ENCODE measurements at places on chromosomes 2 and 18. TPM values are rescaled to one million over a fixed set of nuclear protein-coding genes. Genes with fewer than 3 reads are reported as not detected.

- no peaks in the 10 kb centered on the region for H3K4me1 ChIP-seq
- H3K36me3 ChIP-seq: no peaks in the 10 kb centered on the region
- no peak for DNase-seq
Measured at GRCh38 chr2:180873219-180873618, 107.2 kb upstream of the UBE2E3 start.

- H3K4me1 ChIP-seq: peaks cover 28% of the 10 kb centered on the region
- no peak for DNase-seq
- no peak overlapping the region for H3K27ac ChIP-seq
Measured at GRCh38 chr2:120548627-120549608, 186.8 kb upstream of the GLI2 start.

GRCh38 chr2:181904022-181904632 is 12.6 kb downstream of the ITPRID2 start:
- H3K4me1 ChIP-seq: peaks cover 59% of the 10 kb centered on the region
- no peaks in the 10 kb centered on the region for H3K27me3 ChIP-seq
- no peak overlapping the region for H3K27ac ChIP-seq
- no peak for DNase-seq
- H3K4me3 ChIP-seq: no peak overlapping the region
- peaks cover 44% of the 10 kb centered on the region for H3K36me3 ChIP-seq

GRCh38 chr2:222707102-222707688 is 35.7 kb downstream of the MOGAT1 start:
- no peak for DNase-seq
- no peaks in the 10 kb centered on the region for H3K27me3 ChIP-seq
- H3K4me1 ChIP-seq: peaks cover 40% of the 10 kb centered on the region
- H3K27ac ChIP-seq: no peak overlapping the region

DNA sequence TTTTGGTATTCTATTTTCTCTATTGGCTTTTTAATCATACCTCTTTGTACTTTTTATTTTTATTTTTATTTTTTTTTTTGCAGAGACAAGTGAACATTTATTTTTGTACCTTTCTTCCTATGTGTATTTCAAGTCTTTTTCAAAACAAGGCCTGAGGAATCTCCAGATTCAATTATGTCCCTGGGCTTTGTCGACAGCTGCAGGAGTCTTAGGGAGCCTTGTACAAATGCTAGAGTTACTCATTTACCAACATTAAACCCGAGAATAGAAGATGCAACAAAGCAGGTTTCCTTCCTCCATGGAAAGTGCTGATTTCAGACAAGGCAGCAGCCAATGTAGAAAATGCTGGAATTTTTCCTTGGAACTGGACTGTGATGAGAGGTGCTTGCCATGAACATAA is 242.8 kb downstream of the TNS1 start:
- no peak overlapping the region for H3K27ac ChIP-seq
- H3K27me3 ChIP-seq: no peaks in the 10 kb centered on the region
- peaks cover 23% of the 10 kb centered on the region for H3K36me3 ChIP-seq
- H3K4me3 ChIP-seq: no peak overlapping the region
- peaks cover 7% of the 10 kb centered on the region for H3K4me1 ChIP-seq

GRCh38 chr2:217835931-217836891 is 166.6 kb downstream of the TNS1 start:
- H3K4me1 ChIP-seq: peaks cover 100% of the 10 kb centered on the region
- peak overlapping the region; percentile 89 for H3K27ac ChIP-seq
- DNase-seq: peak; percentile 96
- H3K4me3 ChIP-seq: no peak overlapping the region
- H3K27me3 ChIP-seq: no peaks in the 10 kb centered on the region

GRCh38 chr2:218880859-218881594 is 375 bp downstream of the WNT10A start:
- H3K27ac ChIP-seq: no peak overlapping the region
- no peaks in the 10 kb centered on the region for H3K36me3 ChIP-seq
- DNase-seq: no peak
- H3K4me1 ChIP-seq: peaks cover 19% of the 10 kb centered on the region
- peak overlapping the region; percentile 37 for H3K4me3 ChIP-seq

FTCDNL1 gene
- total RNA-seq: 1.6 TPM

All from esophagus muscularis mucosa (tissue), 4 donors.